ENCODE measurements at places on chromosomes 7 and 10.

- DNase-seq = no peak
These were observed 76.9 kb upstream of the EGR2 start for GRCh38 chr10:62893036-62893435.

- DNase-seq = no peak
These were observed 22.8 kb downstream of the PTTG1IP2 start for GRCh38 chr7:90492250-90492649.

- no peak for DNase-seq
These were observed 40.8 kb downstream of the KIF5B start for GRCh38 chr10:32015386-32015785.

- DNase-seq = peak; percentile 49
These were observed 316.7 kb upstream of the NPSR1 start for GRCh38 chr7:34341326-34341725.

DNA sequence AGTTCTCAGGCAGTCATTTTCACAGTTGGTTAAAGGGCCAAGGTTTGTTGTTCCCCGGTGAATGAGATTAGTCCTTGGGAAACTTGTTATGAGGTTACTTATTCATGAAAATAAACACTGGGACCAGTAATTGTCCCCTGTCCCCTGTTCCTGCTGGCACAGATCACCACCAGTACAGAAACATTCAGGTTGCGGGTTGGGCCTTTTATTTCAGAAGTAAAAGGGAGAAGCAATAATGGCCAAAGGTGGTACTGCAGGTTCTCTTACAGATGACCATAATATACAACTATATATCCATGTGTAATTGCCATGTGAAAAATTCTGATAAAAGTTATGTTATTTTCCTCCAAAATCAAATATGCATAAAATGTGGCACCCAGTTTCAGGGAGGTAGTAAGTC, 442.0 kb downstream of the SORCS1 start:
- DNase-seq = no peak

GRCh38 chr7:43242628-43243255, 130.3 kb downstream of the HECW1 start:
- peak; percentile 8 for DNase-seq

- DNase-seq = no peak
These were observed 272.6 kb downstream of the FGFR2 start for GRCh38 chr10:121325490-121326231.

DNA sequence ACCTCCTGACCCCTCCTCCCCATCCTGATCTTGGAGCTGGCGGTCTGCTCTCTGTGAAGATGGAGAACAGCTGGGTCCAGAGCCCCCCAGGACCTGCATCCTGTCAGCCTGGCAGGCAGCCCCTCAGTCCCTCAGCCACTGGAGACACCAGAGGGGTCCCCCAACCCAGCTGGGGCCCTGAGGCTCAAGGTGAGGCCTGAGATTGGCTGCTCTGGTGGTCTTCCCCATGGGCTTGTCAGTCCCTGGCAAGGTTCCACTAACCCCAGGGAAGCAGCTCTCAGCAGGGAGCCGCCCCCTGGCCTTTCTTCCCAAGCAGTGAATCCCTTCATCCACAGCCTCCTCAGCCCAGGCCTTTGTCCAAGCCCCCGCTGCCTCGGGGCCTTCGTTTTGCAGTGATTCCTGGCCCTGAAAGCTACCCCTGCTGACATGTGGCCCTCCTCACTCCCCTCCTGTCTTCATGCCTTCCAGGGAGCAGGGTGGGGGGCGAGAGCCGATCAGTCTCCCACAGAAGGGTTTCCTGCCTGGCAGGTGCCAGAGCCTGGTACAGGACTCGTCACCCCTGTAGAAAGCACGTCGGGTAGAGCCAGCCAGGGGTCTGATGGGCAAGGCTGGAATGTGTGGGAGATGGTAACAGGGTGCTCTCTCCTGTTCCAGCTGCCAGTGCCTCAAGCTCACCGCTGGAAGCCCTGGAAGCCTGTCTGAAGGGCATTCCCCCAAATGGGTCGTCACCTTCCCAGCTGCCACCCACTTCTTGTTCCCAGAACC, 48.5 kb downstream of the ZNF467 start:
- DNase-seq = no peak

GRCh38 chr10:50951365-50951764, 65.9 kb upstream of the A1CF start:
- DNase-seq = no peak

GRCh38 chr10:113274176-113274829, 278.6 kb upstream of the HABP2 start:
- peak; percentile 68 for DNase-seq

- no peak for DNase-seq
These were observed 8.0 kb downstream of the PWWP2B start for GRCh38 chr10:132404911-132405462.

GRCh38 chr7:155885167-155886155, 73.2 kb upstream of the SHH start:
- DNase-seq = peak; percentile 28

DNA sequence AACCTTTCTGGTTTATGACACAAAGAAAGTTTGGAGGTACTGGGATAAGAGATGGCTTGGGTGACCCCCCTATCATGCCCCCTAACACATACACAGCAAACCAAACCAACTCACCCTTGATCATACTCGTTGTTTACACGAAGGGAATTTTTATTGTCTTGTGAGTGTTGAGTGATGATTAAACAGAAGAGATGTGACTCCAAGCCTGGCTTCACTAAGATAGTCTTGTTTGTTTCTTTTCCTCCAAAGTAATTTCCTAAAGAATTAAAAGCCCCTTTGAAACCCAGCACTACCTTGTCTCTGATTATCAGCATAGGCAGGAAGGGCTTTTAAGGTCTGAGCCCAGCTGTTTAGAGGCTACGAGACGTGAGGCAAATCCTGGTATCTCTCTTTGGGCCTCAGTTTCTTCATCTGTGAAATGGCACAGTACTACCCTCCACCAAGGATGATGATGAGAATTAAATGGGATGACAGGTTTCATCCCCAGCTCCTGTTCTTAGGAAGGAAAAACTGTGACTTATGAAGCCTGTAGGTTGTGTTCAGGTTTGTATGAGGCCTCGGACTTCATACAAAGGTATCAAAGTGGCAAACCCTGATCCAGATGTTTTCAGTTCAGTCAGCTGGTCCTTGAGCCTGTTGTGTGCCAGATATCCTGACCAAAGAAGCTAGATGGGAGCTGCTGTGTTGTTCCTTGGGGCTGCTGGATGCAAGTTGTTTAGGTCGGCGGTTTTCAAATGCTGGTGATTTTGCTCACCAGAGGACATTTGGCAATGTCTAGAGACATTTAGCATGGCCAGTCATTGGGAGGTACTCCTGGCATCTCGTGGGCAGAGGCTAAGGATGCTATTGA, 51.8 kb downstream of the TCF7L2 start:
- DNase-seq = no peak

GRCh38 chr10:54402576-54402975, 398.5 kb downstream of the PCDH15 start:
- peak; percentile 0 for DNase-seq

GRCh38 chr10:44012921-44013320, 364.2 kb upstream of the ZNF32 start:
- no peak for DNase-seq

DNA sequence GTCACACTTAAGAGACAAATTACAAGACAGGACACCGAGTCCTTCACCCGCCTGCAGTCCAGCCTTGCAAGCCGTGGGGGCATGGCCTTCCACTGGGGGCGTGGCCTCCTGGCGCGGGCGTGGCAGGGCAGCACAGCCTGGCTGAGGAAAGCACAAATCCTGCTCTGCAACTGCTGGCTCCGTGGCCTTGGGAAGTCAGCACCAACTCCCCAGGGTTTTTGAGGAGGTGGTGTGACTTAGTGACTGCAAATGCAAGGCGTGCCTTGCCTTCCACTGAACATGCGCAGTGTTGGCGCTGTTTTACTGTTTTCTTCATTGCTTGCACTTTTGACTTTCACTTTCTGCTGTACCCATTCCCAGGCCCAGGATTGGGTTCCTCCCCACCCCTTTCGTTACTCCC, 12.9 kb upstream of the BMS1 start:
- DNase-seq = no peak

- DNase-seq = no peak
These were observed 654.8 kb downstream of the LRMDA start for GRCh38 chr10:76086170-76086760.

- DNase-seq = no peak
These were observed 130.8 kb downstream of the MDFIC start for GRCh38 chr7:115052706-115053105.

DNA sequence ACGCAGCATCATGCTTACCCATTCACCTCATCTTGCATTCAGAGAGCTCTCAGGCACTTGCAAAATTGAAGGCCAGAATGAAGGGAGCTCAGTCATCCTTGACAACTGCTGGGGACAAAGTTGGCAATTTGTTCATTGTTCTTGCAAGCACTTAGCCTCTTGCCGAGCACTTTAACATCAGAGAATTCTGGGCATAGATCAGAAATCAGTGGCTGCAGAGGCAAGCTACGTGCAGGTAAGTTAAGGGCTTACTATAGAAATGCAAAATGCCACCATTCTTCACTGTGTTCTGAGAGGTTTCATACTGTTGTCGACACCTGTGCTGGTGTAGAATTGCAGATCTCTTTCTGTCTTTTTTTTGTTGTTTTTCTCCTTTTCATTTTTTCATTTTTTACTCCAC, 84.1 kb upstream of the INSYN2A start:
- DNase-seq = no peak

- DNase-seq = no peak
These were observed 38.8 kb upstream of the SLC35G1 start for GRCh38 chr10:93854975-93855374.

- DNase-seq = peak; percentile 62
These were observed 157.3 kb downstream of the SND1 start for GRCh38 chr7:127809261-127809702.

- peak; percentile 25 for DNase-seq
These were observed 69.2 kb downstream of the SEMA3E start for GRCh38 chr7:83579740-83580139.

DNA sequence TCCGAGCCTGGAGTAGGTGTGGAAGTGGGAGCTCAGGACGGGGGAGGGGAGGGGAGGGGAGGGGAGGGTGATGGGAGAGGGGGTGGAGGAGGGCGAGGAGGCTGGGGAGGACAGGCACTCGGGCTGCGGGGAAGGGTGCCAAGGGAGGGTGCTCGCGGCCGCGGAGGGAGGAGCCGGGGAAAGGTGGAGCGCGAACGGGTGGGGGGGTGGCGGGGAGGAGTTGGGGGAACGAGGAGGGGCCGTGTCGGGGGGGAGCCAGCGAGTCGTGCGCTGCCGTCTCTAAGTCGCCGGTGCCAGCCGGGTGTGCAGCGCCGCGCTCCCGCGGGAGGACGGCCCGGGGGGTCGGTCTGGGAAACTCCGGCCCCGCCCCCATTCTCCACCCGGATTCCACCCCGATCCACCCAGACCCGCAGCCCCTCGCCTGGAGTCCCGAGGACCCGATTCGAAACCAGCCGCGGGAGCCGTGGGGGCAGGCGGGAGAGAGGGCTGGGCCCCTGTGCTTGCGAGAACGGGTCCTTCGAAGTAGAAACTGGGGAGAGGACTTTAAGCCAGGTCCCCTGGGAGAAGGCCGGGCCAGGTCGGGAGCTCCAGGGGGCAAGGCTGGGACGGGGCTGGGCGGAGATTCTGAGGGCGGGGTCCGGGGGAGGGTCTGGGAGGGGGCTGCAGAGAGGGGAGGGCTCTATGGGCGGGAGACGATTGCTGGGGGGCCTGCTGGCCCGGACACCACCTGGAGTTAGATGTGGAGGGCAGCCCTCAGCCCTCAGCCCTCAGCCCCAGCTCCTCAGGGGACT, at the start of gene ZNF467:
Gene ZNF467 (minus strand): TSS at position 143 of the 791 bp plus-strand sequence. CDS start 2,556 bp downstream, outside the sequence.
- DNase-seq = peak; percentile 57

GRCh38 chr7:99693427-99694200, 13.8 kb upstream of the CYP3A5 start:
- DNase-seq = no peak

DNA sequence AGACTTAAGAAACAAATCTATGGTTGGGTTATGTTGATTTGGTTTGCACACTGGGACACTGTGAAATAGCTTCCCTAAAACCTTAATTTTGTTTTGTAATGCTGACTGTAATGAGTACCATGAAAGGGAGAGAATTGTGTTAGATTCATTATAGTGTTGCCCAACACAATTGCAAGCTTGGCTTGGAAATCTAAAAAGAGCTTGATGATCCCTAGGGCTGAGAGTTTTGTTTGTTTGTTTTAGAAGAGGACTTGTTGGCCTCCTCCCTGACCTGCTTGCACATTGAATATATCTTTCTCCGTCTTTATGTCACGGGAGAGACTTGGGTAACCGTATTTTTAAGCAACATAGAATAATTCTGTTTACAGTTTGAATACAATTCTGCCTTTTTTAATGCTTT, 410.1 kb downstream of the ARL4A start:
- no peak for DNase-seq

DNA sequence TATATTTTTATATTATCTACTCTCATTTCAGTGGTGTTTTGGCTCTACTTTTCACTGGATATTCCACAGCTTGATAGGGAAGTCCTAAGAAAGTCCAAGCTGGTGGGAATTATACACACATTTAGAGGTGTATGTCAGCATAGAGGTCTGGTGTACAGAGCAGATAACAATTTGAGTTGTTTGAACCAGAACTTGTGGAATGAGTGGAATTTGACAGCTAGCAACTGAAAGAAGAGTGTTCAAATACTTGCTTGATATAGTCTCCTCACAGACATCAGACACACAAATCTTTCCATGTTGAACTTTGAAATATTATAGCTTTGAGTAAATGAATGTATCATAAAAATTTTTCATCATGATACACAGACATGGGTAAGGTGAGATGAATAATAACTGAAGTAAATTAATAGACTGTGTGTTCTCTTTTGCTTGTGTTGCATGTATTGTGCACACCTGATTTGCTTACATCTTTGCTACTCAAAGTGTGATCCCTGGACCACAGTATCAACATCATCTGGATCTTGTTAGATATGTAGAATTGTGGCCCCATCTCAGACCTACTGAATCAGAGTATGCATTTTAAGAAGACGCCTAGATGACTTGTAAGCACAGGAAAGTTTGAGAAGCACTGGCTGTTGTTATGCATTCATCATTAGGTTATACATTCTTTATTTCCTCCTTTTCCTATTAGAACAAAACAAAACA, 91.5 kb downstream of the ABCA13 start:
- no peak for DNase-seq

GRCh38 chr10:85147346-85148250, 819.2 kb downstream of the CCSER2 start:
- DNase-seq = no peak

GRCh38 chr10:27391325-27391724, 112.8 kb upstream of the RAB18 start:
- no peak for DNase-seq

DNA sequence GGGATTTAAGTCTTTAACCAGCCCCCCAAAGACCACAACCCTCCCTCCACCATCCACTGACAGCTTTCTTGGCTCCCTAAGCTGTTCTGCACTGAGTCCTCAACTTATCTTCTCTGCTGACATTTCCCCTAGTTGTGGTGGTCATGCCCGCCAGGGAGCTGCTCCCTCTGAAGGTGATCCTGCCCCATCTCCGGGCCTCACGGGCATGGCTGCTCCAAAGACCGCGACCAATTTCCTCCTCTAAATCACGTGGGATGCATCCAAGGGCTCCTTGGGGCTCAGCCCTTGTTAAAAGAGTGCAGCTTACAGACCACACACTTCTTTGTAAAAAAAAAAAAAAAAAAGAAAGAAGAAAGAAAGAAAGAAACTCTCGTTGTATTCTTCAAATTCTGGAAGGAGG, 27.1 kb upstream of the KLF6 start:
- no peak for DNase-seq

- no peak for DNase-seq
These were observed 50.2 kb upstream of the ZMIZ1 start for GRCh38 chr10:79018521-79019011.

- no peak for DNase-seq
These were observed 4.8 kb downstream of the EGR2 start for GRCh38 chr10:62811159-62811875.

All from fibroblast of skin of right quadriceps (primary cell).